ENCODE measurements at places on chromosomes 13 and 19. TPM values are rescaled to one million over a fixed set of nuclear protein-coding genes. Genes with fewer than 3 reads are reported as not detected.

Gene S1PR2
- 22.0 TPM for total RNA-seq

Gene SLAIN1
- total RNA-seq = not detected

Gene LRRC4B
- total RNA-seq = 0.07 TPM

Gene REXO1
- 32.9 TPM for total RNA-seq

Gene CATSPERD
- total RNA-seq = not detected

Gene CKM
- not detected for total RNA-seq

Gene C19orf33
- total RNA-seq = not detected

Gene CEACAM16
- total RNA-seq = not detected

Gene ZNF587
- 26.2 TPM for total RNA-seq

Gene VSTM1
- not detected for total RNA-seq

Gene ANKRD27
- 28.4 TPM for total RNA-seq

Gene TSSK6
- 0.81 TPM for total RNA-seq

Gene NLRP7
- not detected for total RNA-seq

Gene TJP3
- total RNA-seq = not detected

Gene RASGRP4
- total RNA-seq = not detected

Gene ZNF540
- 0.44 TPM for total RNA-seq

Gene OR10H1
- not detected for total RNA-seq

Gene CYP4F11
- total RNA-seq = not detected

Gene HSPH1
- 106 TPM for total RNA-seq

Gene ADGRE3
- total RNA-seq = not detected

Gene ZNF556
- not detected for total RNA-seq

Gene PLIN4
- not detected for total RNA-seq

Gene THAP8
- 5.5 TPM for total RNA-seq

Gene ACTL9
- not detected for total RNA-seq

Gene COMP
- total RNA-seq = 6.1 TPM

Gene ZNF181
- 5.2 TPM for total RNA-seq

Gene APLP1
- 26.9 TPM for total RNA-seq

Gene KIR2DL1
- not detected for total RNA-seq

Gene NXNL1
- not detected for total RNA-seq

Gene FPR3
- total RNA-seq = not detected

Gene SPHK2
- 29.4 TPM for total RNA-seq

Gene MRPL54
- 71.2 TPM for total RNA-seq
